ENCODE measurements at places on chromosomes 5 and 9.

DNA sequence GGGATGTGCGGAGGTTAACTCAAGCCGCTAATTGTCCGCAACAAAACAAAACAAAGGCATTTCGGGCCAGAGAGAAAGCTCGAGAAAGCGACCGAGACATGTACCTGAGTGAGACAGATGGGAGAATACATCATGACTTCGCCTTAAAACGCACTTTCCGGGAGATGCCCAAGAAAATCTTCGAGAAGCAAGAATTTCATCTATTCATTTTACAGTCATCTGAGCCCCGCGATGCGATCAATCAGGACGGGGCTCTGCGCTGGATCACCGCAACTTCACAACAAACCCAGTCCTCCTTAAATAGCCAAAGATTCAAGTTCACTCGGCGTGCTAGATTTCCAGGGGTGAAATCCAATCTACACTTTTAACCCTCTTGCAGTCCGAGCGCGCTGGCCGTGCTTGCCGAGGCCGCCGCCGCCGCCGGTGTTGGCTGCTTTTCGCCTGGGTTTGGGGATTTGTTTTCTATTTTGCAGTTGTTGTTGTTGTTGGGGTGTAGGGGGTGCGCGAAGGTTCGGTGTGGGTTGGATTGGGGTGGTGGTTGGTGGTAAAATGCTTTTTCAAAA, 482 bp downstream of the NFIB start:
- DNase-seq: no peak

GRCh38 chr5:2750026-2750757, 1.3 kb downstream of the IRX2 start:
- no peak for DNase-seq

- DNase-seq: no peak
These were observed 20.0 kb downstream of the MORN5 start for GRCh38 chr9:122179690-122180074.

DNA sequence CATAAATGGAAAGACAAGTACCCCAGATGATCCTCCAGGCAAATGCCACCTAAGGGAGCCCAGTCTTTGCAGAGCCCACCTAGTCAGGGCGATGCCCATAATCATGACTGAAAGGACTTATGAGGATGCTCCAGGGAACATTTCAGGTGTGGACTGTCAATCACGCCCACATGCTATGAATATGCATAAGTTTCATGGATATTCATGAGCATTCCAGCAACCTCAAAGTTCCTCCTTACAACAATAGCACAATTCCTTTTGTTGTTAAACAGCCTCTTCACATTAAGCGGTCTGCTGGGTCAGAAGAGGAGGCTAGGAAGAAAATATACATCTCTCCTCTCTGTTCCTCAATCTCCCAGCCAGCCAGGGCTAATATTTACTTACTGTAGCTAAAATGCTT, 161.6 kb downstream of the C5orf15 start:
- DNase-seq: no peak

DNA sequence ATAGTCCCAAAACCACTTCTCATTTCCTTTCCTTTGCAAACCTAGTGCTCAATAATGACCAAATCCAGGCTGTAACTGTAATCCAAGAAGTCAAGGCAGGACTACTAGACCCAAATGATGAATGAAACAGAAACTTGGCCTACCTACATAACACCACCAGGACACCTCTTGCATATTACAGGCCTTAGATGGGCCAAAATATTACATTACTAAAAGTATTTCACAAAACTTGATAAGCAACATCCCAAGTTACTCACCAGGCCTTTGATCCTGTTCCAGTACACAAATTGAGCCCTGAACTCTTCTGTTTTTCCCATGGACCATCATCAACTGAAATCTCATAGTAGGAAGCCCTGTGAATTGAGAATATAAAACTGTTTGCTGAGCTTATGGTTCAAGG, 34.8 kb downstream of the NADK2 start:
- DNase-seq: no peak

Measured in tibial artery (tissue), 4 donors.